ENCODE measurements at places on chromosomes 16 and 17. TPM values are rescaled to one million over a fixed set of nuclear protein-coding genes. Genes with fewer than 3 reads are reported as not detected.

The CACNG1 gene
- not detected for total RNA-seq

The VASN gene
- total RNA-seq, result 12.1 TPM

- DNase-seq, result no peak
These were observed 52.1 kb downstream of the COPRS start for GRCh38 chr17:31806921-31807320.

The CD300A gene
- not detected for total RNA-seq

DNA sequence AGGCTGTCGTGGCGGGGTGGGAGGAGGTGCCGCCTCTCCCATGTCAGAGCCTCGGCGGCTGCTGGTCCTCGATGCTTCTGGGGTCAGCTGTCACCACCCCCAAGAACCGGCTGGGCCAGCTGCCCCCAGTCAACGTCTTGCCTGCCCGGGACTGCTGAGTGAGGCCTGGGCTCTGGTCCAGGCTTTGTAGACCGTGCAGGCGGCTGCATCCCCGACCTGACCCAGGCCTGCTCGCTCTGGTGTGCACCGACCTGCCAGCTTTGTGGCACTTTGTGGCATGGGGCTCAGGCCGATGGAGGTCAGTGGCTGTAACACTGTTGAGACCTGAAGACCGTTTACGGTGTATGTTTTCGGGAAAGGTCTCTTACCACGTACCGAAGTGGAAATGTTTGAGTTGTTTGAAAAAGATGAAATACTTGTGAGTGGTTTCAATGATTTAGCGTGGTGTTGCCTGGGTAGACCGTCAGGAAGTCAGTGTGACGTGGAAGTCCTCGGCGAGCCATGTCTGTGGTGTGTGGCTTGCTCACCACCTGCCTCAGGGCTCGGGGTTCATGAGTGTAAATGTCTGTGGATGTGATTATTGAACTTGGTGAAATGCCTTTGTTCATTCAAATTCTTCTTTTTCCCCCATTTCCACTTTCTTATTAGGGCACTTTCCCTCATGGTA, 53.2 kb upstream of the ZNF750 start:
- peak; percentile 71 for DNase-seq

- no peak for DNase-seq
These were observed 13.6 kb upstream of the NKD1 start for GRCh38 chr16:50534556-50534955.

- no peak for DNase-seq
These were observed 520.5 kb downstream of the CDH13 start for GRCh38 chr16:83147244-83147643.

The ITGAE gene
- total RNA-seq, result 39.4 TPM

DNA sequence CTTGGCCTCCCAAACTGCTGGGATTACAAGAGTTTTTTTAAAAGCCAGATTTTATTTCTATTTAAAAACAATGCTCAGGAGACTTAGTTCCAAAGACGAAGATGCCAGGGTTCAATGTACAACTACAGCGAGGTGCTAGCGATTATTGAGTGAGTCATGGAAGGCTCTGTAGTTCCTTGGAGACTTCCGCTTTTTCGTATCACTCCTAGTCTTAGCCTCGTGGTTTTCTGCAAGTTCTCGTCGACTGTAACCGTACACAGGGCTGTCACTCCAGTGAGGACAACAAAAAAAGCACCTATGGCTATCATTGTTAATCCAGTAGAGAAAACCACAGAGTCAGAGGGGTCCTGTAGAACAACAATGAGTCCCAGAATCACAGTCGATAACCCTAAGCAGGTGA, 22.7 kb upstream of the ZC3H7A start:
- no peak for DNase-seq

The CD300H gene
- not detected for total RNA-seq

The RNF227 gene
- total RNA-seq, result 6.2 TPM

GRCh38 chr17:74532115-74532514, 840 bp upstream of the CD300LB start:
- peak; percentile 35 for DNase-seq

- peak; percentile 86 for DNase-seq
These were observed 22.1 kb downstream of the VAC14 start for GRCh38 chr16:70778901-70779309.

The HS3ST2 gene
- total RNA-seq, result not detected

The CLEC3A gene
- not detected for total RNA-seq

The MT1E gene
- total RNA-seq, result 16.1 TPM

The KRT15 gene
- 2.3 TPM for total RNA-seq

- DNase-seq, result no peak
These were observed 27.7 kb upstream of the SLC46A1 start for GRCh38 chr17:28433721-28434120.

DNA sequence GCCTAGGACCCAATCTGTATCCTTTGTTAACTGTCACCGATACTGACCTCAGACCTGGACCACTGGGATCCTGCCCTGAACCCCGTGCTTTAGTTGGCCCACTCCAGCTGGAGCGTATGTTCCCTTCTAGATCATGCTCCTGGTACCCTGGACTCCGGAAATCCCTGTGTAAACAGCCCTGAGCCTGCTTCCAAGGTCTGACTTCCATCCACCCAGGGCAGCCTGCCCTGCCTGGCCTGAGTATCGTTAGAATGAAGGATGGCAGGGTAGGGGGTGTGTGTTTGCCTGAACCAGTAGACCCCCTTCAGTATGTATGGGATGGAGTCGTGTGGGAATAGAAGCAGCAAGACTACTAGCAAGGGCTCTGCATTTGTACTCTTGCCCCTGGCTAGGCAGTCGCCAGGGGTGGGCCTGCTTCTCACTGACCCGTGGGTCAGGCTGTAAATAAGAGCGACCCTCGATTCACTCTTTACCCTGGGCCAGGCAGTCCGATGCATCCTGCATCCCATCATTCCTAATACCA, 691 bp upstream of the TMEM98 start:
- no peak for DNase-seq

DNA sequence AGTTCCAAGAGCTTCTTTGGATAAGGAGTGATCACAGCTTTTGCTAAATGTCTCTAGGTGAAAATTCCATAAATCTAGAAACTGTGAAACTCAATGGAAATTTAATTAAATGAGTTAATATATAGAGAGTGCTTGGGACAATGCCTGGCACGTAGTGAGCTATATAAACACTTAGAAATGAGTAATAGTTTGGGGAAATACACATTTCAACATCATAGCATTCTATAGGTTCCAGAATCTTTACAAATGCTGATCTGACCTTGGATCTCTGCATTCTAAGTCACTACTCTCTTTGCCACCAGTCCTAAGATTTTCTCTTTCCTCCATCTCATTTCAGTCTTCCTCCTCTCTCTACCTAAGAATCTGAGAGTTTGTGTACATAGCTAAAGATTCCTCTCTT, 175.6 kb downstream of the SOX9 start:
- no peak for DNase-seq

GRCh38 chr16:56600398-56600999, 7.9 kb upstream of the MT2A start:
- DNase-seq, result peak; percentile 44

DNA sequence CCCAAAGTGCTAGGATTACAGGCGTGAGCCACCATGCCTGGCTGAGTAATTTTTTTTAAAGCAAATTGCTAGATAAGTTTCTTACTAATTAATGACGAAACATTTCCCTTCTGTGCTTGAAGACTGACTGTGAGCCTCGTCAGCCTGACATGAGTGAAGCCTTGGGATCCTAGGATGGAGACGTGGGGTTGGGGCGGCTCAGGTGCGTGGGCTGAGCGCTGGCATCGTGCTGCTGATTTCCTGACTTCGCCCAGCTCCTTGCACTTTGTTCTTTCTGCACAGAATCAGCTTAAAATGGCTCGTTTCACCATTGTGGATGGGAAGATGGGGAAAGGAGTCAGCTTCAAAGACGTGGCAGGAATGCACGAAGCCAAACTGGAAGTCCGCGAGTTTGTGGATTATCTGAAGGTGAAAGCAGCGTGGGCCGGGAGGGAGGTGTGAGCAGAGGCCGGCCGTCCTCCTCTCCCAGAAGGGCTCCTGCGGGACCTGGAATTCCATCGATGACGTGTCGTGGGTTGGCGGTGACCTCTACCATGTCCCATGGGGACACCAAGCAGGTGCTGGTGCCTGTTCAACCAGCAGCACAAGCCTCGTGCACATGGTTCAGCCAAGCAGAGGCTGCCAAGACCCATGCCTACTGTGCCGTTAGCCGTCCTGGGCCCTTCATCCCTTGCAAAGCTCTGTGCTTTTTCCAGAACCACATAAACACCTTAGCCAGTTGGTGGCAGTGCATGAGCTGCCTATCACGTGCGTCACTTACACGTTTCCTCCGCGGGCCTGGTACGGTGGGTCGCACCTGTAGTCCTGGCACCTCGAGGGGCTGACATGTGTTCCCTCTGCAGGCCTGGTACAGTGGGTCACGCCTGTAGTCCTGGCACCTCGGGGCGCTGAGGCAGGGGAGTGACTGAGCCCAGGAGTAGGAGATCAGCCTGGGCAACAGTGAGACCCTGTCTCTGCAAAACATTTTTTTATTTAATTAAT, 22.5 kb downstream of the SPG7 start:
- DNase-seq, result no peak

The EVI2B gene
- 21.3 TPM for total RNA-seq

DNA sequence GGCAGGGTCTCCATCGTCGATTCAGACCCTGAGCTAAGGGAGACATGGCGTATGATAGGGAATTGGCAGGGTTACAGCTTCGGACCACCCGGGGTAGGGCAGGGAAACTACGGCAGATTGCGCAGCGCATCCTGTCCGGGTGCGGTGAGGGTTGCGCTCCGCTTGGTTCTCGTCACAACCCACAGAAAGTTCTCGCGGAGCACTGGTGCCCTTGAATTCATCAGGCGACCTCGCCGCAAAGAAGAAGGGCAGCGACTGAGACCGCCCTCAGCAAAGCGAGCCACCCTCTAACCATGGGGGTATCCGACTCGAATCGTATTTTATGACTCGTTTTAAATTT, 1.2 kb downstream of the HS3ST3B1 start:
- DNase-seq, result peak; percentile 66
